ENCODE measurements at places on chromosomes 1 and 21.

GRCh38 chr1:204931768-204932572 is 61.3 kb downstream of the NFASC start:
- no peak for DNase-seq

DNA sequence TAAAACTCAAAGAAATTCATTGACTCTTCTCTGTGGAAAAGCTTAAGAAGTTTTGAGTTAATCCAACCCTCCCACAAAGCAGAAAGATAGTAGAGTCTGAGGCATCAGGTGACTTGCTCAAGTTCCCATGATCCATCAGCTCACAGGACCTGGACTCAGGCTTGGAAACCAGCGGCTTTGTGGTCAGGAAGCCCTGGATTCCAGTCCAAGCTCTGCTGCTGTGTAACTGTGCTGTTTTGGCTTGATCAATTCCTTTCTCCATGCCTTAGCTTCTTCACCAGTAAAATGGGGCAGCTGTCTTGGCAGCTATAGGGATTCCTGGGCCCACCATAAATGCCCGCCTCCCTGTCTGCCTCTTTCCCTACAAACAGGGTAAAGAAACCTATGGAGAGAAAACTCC is 180.2 kb downstream of the HIVEP3 start:
- no peak for DNase-seq

GRCh38 chr1:3727825-3728776 is 24.1 kb upstream of the CCDC27 start:
- no peak for DNase-seq

DNA sequence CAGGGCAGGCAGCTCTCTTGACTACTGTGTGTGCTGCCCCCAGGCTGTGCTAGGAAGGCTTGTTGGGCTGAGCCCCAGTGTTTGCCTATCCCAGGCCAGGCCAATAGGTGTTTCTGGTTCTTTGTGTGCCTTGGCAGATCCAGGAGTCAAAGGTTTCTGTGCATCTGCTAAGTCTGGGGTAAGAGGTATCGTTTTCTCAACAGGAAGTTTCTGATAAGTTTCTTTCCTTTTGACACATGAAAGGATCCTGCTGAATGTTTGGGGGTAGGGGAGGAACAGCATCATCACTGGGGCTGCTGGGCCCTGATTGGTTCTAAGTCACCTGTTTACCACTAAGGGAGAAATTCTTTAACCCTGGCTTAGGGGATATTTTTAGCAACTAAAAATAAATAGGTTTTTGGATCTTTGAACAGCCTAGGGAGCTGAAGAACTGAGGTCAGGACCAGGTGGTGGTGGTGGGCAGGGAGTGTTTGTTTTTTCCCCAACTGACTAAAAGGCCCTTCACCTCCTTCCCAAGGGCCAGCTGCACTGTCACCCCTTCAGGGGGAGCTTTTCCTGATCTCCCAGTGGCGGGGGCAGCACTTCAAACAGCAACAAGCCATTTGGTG is 85.1 kb downstream of the KCNN3 start:
- no peak for DNase-seq

DNA sequence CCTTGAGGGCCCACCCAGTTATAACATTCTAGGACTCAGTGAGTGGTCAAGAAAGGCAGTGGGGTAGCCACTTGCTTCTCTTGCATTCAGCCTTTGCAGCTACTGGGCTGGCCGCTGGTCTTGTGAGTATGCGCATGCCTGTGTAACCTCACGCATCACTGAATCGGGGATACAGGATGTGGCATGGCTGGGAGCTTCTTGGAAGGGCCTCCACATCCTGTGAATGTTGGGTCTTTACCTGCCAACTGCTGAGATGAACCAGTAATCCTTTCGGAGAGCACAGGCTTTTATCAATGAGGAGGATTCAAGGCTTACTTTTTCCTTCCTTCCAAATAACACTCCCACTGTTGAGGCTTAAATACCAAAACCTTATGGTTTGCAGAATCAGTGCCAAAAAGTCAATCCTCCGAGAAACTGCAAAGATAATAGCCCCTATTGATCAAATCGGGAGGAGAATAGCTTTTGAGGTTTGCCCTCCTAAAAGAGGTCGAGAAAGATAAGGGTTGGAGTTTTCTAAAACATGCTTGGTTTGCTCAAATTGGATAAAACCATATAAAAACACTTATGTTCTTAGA is 198.9 kb upstream of the UBE2U start:
- DNase-seq: no peak

- no peak for DNase-seq
These were observed 150.5 kb upstream of the RUNX3 start for GRCh38 chr1:25080294-25081209.

- no peak for DNase-seq
These were observed 286.5 kb downstream of the NPHP4 start for GRCh38 chr1:5705751-5706150.

DNA sequence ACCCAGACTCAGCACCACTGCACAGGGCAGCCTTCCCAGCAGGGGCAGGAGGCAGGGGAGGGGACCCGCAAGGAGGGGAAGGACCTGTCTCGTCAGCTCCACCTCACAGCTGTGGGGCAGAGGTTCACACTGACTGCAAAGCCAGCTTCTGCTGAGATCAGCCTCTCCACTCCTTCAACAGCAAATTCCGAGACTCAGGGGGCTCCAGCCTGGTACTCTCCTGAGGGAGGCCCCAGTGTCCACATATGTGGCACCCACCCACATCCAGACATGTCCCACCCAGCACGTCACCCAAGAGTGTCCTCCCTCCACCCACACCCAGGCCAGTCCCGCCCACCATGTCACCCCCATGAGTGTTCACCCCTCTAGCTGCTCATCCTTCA is 329.5 kb downstream of the NPHP4 start:
- DNase-seq: no peak

- no peak for DNase-seq
These were observed 58.2 kb upstream of the DMRTB1 start for GRCh38 chr1:53400761-53401674.

- DNase-seq: no peak
These were observed 126.7 kb upstream of the SLC44A3 start for GRCh38 chr1:94693435-94693834.

GRCh38 chr1:24925082-24925779 is 4.8 kb downstream of the RUNX3 start:
- peak; percentile 69 for DNase-seq

GRCh38 chr1:205543351-205544301 is 39.2 kb downstream of the CDK18 start:
- no peak for DNase-seq

DNA sequence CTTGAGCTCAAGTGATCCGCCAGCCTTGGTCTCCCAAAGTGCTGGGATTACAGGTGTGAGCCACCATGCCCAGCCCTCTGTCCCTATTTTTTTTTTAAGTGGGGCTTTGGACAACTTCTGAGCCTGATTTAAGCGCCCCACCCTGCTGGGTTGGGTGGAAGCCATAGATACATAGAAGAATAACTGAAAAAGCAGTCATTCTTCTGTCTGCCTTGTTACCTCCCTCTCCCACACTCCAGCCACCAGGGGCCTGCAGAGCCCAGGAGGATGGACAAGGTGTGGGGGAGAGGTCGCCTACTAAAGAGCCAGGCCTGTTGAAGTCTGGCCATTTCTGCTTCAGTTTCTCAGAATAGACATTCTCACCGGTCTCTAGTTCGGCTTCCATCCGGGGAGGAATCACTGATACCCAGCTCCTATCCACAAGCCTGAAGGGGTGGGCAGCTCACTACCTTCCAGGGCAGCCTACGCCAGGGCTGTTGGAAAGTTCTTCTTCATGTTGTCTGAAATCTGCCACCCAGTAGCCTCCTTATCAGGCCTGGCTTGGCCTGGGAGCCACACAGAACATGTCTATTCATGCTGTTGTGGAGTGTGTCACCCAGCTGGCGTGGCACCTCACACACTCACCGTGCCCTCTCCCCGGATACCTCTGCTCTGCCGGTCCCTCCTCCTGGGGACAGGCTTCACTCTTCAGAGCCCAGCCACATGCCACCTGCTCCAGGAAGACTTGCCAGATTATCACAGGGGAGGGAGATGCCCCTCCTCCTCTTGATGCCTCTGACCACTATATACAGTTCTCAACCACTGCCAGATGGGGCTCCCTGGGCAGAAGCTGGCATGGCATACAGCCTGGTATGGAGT is 27.7 kb downstream of the KNCN start:
- no peak for DNase-seq

- peak; percentile 10 for DNase-seq
These were observed 629 bp downstream of the CTNNBIP1 start for GRCh38 chr1:9909234-9910046.

DNA sequence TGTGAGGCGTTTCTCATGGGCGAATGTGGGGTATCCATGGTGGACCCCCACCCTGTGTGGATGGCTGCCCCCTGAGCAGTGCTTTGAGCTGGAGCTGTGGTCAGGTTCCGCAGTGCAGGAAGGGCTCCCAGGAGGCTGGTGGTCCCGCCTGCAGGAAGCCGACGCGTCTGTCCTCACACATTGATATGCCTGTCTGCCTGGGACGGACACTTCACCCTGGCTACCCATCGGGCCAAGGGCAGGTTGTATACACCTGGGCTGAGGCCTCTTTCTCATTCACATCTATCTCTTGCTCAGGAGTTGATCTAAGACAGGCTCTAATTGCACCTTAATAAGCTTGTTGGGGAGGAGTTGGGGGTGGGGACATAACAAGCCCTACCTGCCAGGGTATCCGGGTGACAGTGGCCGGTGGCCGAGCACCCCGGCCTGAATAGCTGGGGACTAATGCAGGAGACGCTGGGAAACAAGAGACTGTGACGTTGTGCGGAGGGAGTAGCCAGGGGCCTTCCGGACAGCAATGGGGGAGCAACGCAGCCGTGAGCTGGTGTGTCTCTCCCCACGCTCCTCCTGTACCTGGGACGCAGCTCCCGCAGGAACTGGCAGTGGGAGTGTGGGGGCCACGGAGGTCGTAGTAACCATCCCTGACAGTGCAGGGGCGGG is 21.7 kb downstream of the PDXK start:
- DNase-seq: no peak

GRCh38 chr1:44643721-44644334 is 30.5 kb downstream of the TMEM53 start:
- no peak for DNase-seq

DNA sequence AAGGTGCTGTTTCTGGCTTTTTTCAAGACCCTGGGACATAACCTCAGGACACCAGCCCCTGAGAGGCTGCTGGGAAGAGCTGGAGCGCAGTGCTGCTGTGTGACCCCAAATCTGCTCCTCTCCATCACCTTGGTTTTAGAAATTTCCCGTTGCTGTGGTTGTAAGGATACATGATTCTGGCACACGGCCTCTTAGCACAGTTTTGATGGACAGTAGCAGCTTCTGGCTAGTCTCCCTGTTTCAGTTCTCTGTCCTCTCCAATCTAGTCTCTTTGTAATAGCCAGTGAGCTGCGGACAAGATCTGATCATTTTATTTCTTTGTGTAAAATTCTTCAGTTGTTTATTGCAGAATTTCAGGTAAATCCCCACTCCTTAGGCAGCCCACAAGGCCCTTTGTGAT is 3.1 kb downstream of the CLIC6 start:
- DNase-seq: no peak

DNA sequence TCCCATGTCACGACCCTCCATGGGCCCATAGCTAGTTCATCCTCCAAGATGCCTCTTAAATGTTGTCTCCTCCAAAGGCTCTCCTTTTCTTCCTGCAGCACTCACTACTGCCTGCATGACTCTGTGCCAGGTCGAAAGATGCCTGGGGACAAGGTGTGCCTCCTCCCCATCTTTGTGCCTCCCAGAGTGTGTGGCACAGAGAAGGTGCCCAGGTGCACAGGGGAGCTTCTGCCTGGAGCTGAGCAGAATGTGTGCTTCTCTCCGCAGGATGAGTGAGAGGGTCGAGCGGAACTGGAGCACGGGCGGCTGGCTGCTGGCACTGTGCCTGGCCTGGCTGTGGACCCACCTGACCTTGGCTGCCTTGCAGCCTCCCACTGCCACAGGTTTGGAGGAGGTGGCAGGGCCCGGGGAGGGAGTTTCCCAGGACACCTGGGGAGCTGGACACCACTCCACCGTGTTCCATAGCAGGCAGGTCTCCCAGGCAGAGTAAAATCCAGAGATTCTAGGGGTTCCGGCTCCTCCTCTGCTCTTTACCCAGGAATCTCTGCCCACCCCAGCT is 6.9 kb upstream of the PPM1J start:
- no peak for DNase-seq

GRCh38 chr1:47754221-47754620 is 243.0 kb downstream of the TRABD2B start:
- DNase-seq: no peak

GRCh38 chr1:36522461-36523229 is 39.9 kb upstream of the CSF3R start:
- no peak for DNase-seq

DNA sequence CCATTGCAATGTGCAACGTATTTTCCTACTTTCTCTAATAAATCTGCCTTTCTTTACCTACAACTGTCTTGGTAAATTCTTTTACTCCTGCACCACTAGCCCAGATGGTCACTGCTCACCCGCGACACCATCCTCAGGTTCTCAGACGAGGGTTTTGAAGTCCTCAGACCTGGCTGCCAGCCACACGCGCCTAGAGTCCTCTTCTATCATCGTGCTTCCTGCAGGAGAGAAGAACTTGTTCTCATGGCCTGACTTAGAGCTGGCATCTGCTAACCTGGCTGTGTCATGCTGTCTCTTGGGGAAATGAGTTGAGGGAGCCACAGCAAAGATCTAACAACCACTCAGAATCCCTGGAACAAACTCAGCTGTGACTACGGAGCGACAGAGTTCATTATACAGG is 30.3 kb upstream of the PGBD5 start:
- DNase-seq: no peak

GRCh38 chr21:45912611-45913417 is 68.8 kb upstream of the COL6A1 start:
- DNase-seq: no peak

DNA sequence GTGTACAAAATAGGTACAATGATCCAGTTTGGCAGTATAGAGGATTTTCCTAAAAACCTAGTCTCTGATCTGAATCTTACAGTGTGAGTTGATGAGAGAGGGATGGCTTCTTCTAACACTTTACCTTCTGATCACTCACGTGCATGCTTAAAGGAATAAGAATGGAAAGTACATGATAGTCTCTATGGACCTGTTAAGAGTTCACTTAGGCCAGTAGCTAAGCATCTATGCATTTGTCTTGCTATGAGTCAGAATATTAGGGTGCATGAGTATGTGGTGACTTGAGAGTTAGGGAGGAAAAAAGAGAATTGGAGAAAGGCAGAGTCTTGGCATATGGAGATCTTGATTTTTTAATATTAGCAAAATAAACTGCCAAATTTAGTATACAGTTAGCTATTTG is 206.3 kb downstream of the COL11A1 start:
- no peak for DNase-seq

All from stimulated activated CD4-positive, alpha-beta T cell treated with anti-CD3 and anti-CD28 coated beads, TNF-alpha, amount 100 ng/mL, for 1 hour (primary cell).